GM03348 (cell line): ENCODE measurements at places on chromosomes 2 and 18.

DNA sequence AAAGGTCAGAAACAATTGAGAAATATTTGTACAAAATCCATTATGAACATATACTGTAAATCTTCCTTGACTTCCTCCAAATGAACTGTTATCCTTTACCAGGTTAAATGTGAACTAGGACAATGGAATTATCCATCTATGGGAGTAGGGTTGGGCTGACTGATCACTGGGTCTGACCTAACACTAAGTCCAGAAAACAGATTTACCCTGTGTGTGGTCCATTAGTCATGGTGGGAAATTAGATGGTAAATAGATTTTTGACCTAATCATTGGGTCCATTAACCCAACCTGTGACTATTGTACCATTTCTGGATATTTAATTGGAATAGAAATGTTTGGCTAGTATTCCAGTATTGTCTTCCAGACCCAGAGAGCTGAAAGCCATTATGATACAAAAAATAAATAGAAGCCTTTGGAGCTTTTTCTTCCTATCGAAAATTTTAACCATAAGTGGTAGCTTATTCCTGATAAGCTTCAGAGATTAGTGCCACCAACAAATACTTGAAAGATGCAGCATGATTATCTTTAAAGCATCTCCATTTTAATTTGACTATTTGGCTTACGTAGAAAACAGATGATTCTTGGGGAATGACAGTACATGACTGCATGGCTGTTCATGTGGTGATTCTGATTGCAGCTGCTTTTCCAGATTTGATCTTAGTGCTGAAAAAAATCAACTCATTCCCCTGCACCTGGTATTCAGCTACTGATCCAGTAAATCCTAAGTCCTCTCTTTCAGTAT is 703.2 kb upstream of the FSHR start:
- no peak for DNase-seq

- DNase-seq, result no peak
Observed at GRCh38 chr2:41242001-41242331, 790.1 kb upstream of the SLC8A1 start.

DNA sequence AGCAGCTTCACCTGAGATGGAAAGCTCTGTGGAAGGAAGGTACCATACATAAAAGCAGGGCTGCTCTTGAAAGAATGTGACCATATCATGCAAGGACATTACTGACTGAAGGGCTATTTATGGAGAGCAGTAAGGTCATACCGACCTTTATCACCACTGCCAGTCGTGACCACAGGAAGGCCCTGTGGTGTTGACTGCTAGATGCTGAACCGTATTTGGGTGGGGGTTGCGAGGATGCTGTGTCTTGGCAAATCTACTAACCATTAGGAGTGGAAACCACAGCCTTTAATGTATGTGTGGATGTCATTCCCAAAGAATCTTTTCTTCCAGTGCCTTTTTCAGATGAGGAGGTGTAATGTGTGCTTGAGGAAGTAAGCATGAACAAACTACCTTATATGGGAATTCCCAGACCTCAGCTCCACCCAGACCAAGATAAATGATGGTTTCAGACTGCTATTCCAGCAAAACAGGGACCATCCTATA is 60.8 kb downstream of the LIMS1 start:
- DNase-seq, result peak; percentile 58

DNA sequence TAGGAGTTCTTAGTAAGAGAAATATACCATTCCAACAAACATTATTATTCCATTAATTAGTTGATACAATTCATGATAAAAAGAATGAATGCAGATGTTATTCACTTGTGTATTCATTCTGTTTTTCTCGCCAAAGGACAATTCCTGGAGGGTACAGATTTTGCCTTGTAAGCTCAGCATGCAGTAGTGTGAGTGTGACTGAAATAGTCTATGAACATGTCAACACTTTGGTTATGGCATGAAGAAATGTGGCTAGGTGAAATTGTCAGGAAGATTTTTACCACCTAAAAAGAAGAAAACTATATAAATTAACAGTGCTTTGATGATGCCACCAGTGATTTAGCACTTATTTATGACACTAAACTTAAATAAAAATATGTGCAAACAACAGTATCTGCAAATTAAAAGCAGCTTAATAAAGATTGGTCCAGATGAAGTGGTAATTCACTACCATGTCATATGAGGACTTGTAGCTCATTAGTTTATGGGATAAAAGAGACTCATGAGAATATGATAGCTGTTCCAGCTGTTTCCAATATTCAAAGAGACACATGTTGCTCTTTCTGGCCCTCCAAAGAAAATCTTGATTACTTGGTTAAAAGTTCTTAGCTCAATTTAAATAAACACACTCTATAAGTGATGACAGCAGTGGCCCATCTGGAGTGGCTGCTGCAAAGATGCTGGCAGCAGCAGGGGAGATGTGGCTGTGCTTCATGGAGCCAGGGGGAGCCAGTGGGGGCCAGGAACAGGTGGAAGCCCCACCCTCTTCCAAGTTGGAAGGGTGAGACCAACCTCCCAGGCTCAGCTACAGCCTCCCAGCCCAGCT is 165.0 kb downstream of the CDH19 start:
- no peak for DNase-seq

GRCh38 chr2:16162491-16163040 is 222.2 kb downstream of the MYCN start:
- DNase-seq, result no peak

- no peak for DNase-seq
Observed at GRCh38 chr2:76159042-76159648, 448.4 kb upstream of the GCFC2 start.

GRCh38 chr2:112867701-112868631 is 31.4 kb upstream of the IL1B start:
- DNase-seq, result no peak

DNA sequence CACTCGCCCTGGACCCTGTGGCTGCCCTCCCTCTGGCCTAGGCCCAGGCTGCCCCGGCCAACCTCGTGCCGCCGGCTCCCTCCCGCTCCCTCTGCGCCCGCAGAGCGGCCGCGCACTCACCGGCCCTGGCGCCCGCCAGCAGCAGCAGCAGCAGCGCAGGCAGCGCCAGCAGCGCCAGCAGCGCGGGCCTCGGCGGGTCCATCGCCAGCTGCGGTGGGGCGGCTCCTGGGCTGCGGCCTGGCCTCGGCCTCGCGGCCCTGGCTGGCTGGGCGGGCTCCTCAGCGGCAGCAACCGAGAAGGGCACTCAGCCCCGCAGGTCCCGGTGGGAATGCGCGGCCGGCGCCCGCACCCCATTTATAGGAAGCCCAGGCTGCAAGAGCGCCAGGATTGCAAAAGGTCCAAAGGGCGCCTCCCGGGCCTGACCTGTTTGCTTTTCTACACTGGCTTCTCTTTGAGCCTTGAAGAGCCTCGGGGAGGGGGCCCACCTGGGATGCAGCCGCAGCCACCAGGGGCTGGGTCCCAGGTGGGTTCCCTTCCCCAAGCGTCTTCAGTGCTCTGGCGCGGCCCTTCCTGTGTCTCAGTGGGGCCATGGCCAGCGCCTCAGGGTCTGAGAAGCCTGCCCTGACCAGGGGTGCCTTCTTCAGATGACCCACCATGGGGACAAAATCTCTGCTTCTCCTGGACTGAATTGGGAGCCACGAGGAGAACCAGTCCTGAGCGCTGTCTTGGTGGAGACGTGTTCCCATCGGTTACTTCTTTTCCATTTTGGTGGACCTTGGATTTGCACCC is at the start of gene APOB:
APOB (minus strand) TSS at position 330 of the 789 bp plus-strand sequence; CDS start at position 202, 128 bp downstream.
- DNase-seq, result no peak

GRCh38 chr18:48165111-48165866 is 234.8 kb upstream of the SMAD2 start:
- no peak for DNase-seq

GRCh38 chr2:216416571-216417307 is 4.5 kb downstream of the SMARCAL1 start:
- no peak for DNase-seq

GRCh38 chr2:134206031-134206430 is 47.8 kb upstream of the MGAT5 start:
- DNase-seq, result no peak

- no peak for DNase-seq
Observed at GRCh38 chr2:241689306-241689705, 2.7 kb upstream of the DTYMK start.

GRCh38 chr2:60822987-60823386 is 58.4 kb upstream of the REL start:
- no peak for DNase-seq

DNA sequence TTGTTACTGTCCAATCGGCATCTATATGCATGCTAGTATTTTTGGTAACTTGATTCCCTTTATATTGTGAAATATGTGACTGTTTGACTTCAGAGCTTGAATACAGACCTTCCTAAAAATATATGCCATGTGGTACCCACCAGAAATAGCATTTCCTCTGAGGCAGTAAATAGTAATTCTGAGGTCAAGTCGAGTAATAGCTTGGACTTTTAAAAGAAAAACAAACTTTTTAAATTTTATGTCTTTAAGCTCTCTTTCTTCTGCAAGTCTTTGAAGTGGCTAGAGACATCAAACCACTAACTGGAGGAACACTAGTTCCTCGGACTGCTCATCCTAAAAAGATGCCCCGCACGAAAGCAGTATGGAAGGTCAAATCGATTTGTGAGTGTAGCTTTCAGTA is 396.8 kb upstream of the SLC14A2 start:
- no peak for DNase-seq

- peak; percentile 70 for DNase-seq
Observed at GRCh38 chr18:70423988-70424387, 135.1 kb downstream of the SOCS6 start.

DNA sequence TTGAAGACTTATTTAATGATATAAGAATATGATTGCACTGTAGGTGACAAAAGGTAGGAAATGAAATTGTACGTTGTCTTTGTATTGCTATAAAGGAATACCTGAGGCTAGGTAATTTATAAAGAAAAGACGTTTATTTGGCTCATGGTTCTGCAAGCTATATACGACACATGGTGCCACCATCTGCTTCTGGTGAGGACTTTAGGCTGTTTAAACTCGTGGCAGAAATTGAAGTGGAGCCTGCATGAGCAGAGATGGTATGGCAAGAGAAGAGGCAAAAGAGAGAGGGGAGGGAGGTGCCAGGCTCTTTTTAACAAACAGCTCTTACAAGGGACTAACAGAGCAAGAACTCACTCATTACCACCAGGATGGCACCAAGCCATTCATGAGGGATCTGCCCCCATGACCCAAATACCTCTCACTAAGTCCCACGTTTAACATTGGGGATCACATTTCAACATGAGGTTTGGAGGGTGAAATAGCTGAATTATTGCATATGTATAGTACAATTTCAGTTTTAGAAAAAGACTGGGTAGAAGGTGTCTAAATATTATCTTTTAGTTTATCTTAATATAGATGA is 86.8 kb downstream of the GULP1 start:
- no peak for DNase-seq

GRCh38 chr2:33589444-33589843 is 9.7 kb downstream of the FAM98A start:
- DNase-seq, result no peak

GRCh38 chr2:187529977-187530721 is 24.1 kb downstream of the TFPI start:
- no peak for DNase-seq

GRCh38 chr18:59725142-59725541 is 27.9 kb upstream of the CCBE1 start:
- peak; percentile 50 for DNase-seq

- no peak for DNase-seq
Observed at GRCh38 chr18:25281556-25281955, 70.4 kb downstream of the ZNF521 start.

DNA sequence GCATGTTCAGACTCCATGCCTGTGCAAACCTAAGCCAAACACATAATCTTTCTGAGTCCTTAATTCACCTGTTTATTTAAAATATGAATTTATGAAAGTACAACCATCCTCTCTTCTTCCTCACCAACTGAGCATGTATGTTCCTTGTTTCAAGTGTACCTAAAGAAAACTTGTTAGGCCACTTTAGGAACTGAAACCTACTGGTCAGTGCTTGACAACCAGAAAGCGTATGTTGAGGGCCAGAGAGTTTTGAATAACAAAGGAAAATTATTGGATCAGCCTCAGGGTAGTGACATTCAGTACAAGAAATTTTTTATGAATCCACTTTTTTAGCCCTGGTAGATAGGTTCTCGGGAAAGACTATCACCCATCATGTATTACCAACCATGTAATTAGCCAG is 847.6 kb upstream of the CELF4 start:
- DNase-seq, result no peak

- DNase-seq, result no peak
Observed at GRCh38 chr18:42658171-42658570, 457.3 kb downstream of the RIT2 start.

- DNase-seq, result no peak
Observed at GRCh38 chr18:33205777-33206176, 234.7 kb downstream of the CCDC178 start.

DNA sequence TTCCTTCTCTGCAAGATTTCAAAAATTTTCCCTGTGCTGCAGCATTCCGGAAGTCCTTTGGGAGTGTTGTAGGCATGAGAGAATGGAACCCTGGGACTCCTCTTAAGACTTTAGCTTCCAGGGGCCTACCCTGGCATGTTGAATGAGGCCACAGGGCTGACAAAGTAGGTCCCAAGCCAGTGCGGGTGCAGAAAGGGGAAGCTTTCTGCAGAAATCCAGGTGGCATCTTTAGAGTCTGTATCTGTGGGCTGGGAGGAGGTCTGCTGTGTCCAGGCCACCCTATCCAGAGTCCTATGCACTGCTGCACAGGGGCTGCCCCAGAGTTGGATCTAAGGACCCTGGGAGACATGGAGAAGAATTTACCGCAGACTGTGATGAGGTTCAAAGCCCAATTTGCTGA is 1.9 kb upstream of the SIX2 start:
- no peak for DNase-seq

DNA sequence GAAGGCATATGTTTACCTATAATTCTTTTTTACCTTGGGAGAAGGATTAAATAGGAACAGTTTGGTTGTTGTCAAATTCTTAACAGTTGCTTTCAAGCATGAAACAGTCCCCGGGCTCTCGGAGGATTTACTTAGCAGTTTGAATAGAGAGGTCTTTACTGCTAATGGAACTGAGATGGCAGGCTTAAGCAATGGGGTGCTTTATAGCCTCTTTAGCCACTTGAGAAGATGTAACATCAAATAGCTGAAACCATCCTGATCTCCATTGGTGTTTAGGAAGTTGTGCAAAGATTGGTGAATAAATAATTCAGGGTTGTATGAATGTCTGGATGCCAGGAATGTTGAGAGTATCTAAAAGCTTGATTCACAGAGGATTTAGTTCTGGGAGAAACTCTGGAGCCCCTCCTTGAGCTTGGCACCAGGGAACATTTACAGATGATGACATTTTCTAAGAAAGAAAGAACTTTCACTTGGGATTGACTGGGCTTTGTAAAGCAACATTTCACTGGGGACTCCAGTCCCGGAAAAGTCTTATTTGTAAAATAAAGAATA is 51.9 kb downstream of the PTPRM start:
- DNase-seq, result peak; percentile 29

GRCh38 chr2:9336576-9337314 is 86.6 kb downstream of the ITGB1BP1 start:
- DNase-seq, result peak; percentile 35

GRCh38 chr2:54901224-54901986 is 148.8 kb downstream of the RTN4 start:
- DNase-seq, result no peak

GRCh38 chr2:219765231-219765911 is 137.9 kb downstream of the SLC4A3 start:
- no peak for DNase-seq

GRCh38 chr18:62175521-62175920 is 11.3 kb downstream of the PIGN start:
- no peak for DNase-seq

GRCh38 chr2:170255971-170256370 is 78.0 kb downstream of the MYO3B start:
- peak; percentile 13 for DNase-seq
